ENCODE measurements at places on chromosomes 3 and 15.

DNA sequence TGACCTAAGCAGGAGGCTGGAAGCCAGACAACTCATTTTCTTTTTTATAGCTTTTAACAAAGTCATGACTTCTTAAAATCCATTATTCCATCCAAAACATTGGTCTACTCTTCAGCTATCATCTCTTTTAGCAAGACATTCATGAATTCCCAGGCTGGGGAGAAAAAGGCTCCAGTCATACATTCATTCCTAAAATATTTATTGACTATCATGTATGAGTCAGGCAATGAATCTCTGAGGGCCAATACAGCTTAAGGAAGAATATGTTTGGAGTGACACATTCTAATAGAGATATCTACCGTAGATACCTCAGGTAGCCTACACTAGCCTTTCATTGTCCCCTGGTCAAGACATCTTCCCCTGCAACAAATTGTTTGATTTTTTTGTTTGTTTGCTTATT, 196.4 kb upstream of the NANOGP8 start:
- no peak for DNase-seq

DNA sequence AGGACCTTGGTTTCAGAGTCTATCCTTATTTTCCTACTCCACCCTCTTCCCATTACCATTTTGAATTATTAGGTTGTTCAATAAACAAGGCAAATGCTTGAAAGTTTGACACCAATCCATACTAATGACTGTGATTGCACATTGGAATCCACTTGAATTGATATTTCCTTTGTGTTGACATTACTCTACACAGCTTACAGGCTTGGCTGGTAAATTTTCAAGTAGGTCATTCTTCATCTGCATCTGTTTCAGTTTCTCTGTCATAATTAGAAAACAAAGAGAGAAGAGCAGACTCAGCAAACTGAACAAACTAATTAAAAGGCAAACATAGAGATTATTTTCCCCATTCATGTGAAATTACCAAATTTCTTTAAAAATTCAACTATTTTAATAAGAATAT, 732.9 kb upstream of the BCHE start:
- no peak for DNase-seq

GRCh38 chr3:14605744-14606143, 45.8 kb upstream of the CCDC174 start:
- no peak for DNase-seq

DNA sequence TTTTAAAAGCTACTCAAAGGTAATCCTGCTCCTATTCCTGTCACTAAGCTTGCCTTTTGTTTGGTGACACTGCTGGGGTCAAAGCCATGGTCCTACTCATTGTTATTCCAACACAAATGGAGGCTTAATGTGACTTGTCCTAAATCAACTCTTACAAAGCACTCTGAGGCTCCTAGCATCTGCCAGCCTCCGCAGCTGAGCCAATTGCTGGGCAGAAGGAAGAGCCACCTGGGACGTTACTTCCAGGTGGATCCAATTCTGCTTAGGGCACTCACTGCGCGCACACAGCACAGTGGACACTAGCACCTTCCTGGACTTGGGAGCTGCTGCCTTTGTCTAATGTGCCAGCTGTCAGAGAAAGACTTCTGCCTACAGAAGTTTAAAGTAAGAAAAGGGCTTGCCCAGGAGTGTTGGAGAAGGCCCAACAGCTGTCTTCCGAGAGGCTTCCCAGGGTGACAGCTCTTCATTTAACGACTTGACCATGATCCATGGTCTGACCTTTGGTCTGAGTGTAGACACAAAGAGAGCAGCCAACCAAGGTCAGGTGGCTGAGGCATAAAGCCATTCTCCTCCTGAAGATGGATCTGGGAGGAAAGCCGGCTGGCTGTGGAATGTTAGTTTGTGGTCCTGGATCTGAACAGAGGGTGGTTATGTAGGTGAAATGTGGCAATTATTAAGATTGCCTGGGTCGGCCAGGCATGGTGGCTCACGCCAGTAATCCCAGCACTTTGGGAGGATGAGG, 102.2 kb downstream of the AQP9 start:
- DNase-seq: no peak

GRCh38 chr3:22627993-22628499, 575.1 kb upstream of the UBE2E2 start:
- DNase-seq: no peak

DNA sequence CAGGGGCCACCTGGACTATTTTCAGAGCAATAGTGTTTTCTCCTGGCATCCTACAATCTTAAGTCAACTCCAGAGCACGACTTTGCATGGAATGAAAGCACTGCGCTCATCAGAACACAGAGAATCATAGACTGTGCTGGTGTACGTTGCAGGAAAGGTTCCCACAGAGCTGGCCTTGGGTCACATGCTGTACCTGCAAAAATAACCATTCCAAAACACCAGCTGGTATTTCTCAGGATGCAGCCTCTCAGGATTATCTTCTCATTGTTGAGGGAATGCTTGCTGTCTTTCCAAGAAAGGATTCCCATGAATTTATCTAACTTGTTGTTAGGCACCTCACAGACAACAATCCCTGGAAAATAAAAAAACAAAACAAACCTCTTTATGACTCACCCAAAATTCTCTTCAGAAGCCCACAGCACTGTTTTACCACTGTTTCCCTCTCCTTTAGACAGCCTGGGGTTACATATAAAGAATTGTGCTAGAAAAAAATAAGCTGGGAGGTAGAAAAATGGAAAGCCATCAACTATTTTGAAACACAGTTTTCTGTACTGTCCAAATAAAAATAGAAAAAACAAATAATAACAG, 131.7 kb downstream of the ATP8B4 start:
- DNase-seq: no peak

- DNase-seq: no peak
Observed at GRCh38 chr3:132418916-132419315, 1.6 kb downstream of the DNAJC13 start.

DNA sequence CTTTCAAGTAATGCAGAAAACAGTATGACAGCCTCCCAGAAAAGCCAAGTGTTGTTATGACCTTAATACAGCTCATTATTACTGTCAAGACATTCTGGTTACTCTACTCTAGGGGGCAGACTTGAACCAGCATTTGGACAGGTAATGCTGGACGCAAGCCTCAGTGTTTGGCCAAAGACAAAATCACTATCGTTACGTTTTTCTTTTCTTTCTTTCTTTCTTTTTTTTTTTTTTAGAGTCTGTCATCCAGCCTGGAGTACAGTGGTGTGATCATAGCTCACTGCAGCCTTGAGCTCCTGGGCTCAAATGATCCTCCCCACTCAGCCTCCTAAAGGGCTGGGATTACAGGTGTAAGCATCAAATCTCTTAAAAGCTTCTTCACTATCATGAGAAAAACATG, 29.4 kb upstream of the TMEM45A start:
- DNase-seq: peak; percentile 39

DNA sequence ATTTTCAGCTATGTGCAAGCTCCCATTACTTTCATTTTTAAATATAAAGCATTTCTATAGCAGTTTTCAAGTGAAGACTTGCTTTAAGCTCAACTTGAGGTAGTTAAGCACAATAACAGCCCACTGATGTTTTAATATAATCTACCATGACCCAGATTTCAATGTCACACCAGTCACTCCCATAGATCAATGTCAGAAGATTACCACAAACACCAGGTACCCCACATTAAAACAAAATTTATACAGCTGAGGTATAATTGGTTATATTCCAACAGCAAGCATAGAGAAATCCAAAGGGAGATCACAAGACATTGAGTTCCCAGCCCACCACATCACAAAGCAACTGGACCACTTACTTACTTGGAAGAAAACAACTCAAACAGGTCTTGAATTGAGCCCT, 22.8 kb downstream of the GTPBP8 start:
- DNase-seq: no peak

GRCh38 chr3:31288641-31289100, 244.1 kb upstream of the STT3B start:
- DNase-seq: no peak

- DNase-seq: no peak
Observed at GRCh38 chr3:30658328-30659052, 52.1 kb downstream of the TGFBR2 start.

- no peak for DNase-seq
Observed at GRCh38 chr3:44596621-44597020, 11.9 kb downstream of the ZNF660 start.

GRCh38 chr3:187838016-187838540, 92.8 kb upstream of the BCL6 start:
- DNase-seq: no peak

DNA sequence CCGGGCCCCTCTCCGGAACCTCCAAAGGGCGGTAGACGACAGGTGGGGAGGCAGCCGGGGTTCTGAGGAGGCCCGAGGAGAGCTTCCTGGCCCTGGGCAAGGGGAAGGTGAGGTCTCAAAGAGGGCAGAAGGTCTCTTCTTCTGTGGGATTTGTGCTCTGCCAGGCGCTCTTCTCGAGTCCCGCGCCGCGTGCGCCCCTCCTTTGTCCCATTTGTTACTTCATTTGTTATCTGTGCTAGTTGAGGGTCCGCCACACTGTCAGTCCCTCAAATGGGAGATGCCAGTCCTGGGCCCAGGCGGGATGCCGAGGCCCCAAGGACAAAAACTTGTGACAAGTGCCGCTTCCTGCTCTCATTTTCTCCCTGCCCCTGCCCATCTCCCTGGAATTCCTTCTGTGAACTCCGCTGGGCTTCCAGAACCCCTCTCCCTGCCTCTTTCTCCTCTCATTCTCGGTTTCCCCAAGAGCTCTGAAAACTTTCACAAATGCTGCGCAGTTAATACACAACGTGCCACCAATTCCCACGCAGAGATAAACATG, 1.5 kb downstream of the ST8SIA2 start:
- DNase-seq: no peak

- DNase-seq: no peak
Observed at GRCh38 chr3:46361408-46362283, 7.7 kb downstream of the CCR2 start.

GRCh38 chr15:67832031-67832551, 6.8 kb downstream of the SKOR1 start:
- no peak for DNase-seq

- no peak for DNase-seq
Observed at GRCh38 chr3:67518236-67518635, 136.2 kb downstream of the SUCLG2 start.

GRCh38 chr15:58505581-58505980, 73.8 kb downstream of the LIPC start:
- no peak for DNase-seq

GRCh38 chr3:15010664-15011063, 54.5 kb downstream of the MRPS25 start:
- DNase-seq: no peak

DNA sequence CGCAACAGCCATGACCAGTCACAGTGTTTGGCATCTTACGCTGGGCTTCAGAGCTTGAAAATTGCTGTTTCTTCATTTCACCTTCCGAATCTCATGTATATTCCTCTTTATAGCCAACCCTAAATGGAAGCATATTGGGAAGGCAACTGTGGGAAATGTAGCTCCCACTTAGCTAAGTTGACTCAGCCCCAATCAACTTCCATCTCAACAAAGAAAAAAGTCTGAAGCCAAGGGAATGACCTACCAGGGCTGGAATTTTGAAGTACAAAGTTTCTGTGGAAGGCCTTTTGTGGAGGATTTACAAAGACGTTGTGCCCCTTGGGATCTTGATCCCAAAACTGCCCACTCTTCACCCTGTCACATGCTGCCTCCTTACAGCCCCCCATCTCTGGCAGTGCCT, 85.2 kb upstream of the OXTR start:
- DNase-seq: no peak

DNA sequence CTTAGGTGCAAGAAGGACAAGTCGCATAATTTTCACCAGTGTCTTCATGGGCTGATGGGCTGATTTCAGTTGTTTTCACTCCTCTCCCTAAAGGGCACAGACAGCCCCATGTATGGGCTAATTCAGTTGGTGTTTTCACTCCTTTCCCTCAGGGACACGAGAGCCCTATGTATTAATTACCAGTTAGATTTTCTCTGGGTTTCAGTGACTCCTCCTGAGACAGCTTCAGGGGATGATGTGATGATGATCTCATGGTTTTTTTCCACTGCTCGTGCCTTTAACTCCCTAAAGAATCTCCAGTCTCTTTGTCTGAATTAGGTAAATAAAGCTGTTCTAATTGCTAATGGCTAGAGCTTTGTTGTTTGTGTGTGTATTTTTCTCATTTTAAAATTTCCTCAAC, 9.9 kb downstream of the RAMAC start:
- no peak for DNase-seq

- no peak for DNase-seq
Observed at GRCh38 chr15:48501208-48501607, 144.3 kb downstream of the FBN1 start.

DNA sequence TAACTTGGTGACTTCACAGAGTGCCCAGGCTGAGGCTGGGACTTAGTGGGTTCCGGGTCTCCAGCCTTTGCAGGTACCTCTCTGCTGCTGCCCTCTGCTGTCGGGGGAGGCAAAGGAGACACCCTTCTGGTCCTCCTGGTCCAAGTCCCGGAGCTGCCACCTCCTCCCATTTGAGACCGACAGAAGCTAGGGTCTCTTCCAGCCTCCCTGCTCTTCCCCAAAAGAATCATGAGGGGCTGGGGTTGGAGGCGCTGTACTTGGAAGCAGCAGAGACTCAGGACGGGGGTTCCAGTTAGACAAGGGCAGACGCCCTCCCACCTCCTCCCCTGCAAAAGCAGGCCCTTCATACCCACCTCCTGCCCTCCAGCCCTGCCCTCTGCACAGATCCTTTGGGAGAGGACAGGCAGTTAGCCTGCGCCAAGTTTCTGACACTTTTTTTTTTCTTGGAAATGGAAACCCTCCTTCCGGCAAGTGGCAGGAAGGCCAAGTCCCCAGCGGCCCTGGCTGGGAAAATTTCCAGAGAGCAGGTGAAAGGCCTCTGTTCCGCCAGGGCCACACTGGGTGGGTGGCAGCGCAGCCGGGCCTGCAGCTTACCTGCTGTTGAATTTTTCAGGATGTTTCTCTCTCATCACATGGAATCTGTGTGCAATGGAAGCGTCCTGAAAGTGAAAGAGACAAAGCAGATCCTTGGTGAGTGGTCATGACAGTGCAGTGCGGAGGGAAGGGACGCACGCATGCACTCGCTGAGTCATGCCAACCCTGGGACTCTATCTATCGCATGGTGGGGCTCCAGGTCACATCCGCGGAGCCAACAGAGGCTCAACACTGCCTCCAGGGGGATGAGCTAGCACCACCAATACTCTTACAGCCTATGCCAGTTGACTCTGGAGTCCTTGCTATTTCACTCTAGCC, 119.9 kb downstream of the DGKG start:
- DNase-seq: peak; percentile 87

GRCh38 chr3:134487406-134487805, 1.5 kb downstream of the CEP63 start:
- DNase-seq: no peak

DNA sequence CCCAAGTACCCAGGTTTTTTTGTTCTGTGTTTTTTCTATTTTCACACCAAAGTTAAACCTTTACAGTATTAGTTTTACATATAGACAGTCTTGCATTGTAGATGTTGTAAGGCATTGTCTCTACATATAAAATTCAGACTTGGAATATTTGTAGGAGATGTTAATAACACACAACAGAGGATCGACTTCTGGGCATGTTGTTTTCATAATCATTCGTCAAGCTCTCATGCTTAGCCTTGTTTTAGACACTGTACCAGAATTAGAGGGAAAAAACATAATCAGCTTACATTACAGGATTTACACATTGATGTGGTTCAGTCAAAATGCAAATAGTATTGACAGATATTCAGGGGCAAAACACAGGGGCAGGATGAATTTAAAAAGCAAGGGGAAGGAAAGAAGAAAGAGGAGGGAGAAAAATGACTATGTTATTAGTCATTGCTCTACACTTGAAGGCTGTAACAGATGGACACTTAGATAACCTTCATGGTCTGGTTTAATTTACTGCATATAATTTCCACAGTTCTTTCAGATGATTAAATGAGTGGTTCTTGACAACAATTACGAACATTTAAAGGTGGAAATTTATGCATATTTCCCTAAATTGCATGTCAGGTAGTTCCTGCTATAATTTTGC, 7.5 kb downstream of the CMSS1 start:
- DNase-seq: peak; percentile 36

GRCh38 chr3:66633402-66634381, 132.9 kb upstream of the LRIG1 start:
- no peak for DNase-seq
